ENCODE measurements at places on chromosomes 3 and 15. TPM values are rescaled to one million over a fixed set of nuclear protein-coding genes. Genes with fewer than 3 reads are reported as not detected.

The TICRR gene
- 3.2 TPM for total RNA-seq

The SHQ1 gene
- 15.1 TPM for total RNA-seq

The TGM4 gene
- not detected for total RNA-seq

The P2RY14 gene
- total RNA-seq, result not detected

The SSUH2 gene
- total RNA-seq, result not detected

The AGTR1 gene
- not detected for total RNA-seq

Measured in myometrial cell (primary cell).